Hepatocyte (in vitro differentiated cells): ENCODE measurements at places on chromosomes 7 and 10. TPM values are rescaled to one million over a fixed set of nuclear protein-coding genes. Genes with fewer than 3 reads are reported as not detected.

CYP3A7 gene
- 770 and 803 TPM in 2 replicates for total RNA-seq

GRCh38 chr7:151644554-151644953 is 124.9 kb upstream of the RHEB start:
- no peaks in the 10 kb centered on the region for H3K36me3 ChIP-seq
- H3K4me3 ChIP-seq: no peak overlapping the region
- no peaks in the 10 kb centered on the region for H3K27me3 ChIP-seq
- DNase-seq: no peak
- H3K4me1 ChIP-seq: no peaks in the 10 kb centered on the region
- H3K27ac ChIP-seq: no peak overlapping the region

GRCh38 chr10:121615435-121615793 is 17.2 kb upstream of the FGFR2 start:
- H3K27me3 ChIP-seq: no peaks in the 10 kb centered on the region
- no peak overlapping the region for H3K4me3 ChIP-seq
- peaks cover 27% of the 10 kb centered on the region for H3K4me1 ChIP-seq
- no peaks in the 10 kb centered on the region for H3K36me3 ChIP-seq
- DNase-seq: no peak

GRCh38 chr10:131822013-131822691 is 78.7 kb upstream of the PPP2R2D start:
- H3K27me3 ChIP-seq: peaks cover 3% of the 10 kb centered on the region
- H3K27ac ChIP-seq: no peak overlapping the region
- DNase-seq: no peak
- no peaks in the 10 kb centered on the region for H3K36me3 ChIP-seq

CALML3 gene
- not detected in 2 replicates for total RNA-seq

HOXA3 gene
- 0.83 and 3.0 TPM in 2 replicates for total RNA-seq

DNA sequence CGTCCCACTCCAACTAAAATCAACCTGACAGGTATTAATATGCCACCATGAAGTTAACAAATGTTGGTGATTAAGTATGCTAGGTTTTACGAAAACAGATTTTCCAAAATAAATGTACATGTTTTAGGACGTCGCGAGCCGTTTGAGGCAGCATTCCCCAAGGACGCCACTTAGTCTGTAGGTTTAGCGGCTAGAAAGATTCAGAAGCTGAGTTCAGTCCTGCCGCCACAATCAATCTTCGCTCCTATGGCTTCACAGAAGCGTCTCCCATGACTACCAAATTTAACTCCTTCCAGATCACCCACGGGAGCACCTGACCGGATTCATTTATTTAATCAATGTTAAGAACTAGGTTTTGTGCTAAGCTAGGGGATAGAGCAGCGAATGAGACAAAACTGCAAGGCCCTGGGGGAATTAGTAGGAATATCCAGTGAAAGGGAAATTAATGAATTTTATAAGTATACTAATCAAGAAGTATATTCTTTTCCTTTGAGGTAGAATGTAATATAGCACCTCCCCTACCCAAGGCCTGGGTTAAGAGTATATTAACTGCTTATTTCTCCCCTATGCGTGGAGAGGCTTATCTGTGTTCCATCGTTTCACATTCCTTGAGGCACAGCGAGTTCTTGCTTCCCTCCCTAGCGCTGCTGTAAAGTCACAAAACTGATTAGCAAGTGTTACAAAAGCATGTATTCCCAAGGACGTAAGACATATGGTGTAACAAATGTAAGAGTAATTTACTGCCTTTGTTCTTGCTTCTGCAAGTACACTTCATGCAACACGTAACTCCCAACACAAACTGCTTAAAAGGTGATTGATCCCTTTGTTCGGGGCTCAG is 994 bp upstream of the CYP51A1 start:
- peaks cover 6% of the 10 kb centered on the region for H3K4me1 ChIP-seq
- H3K27me3 ChIP-seq: no peaks in the 10 kb centered on the region
- H3K27ac ChIP-seq: peak overlapping the region; percentile 99
- H3K4me3 ChIP-seq: peak overlapping the region; percentile 70

GRCh38 chr10:131391936-131392335 is 80.4 kb upstream of the TCERG1L start:
- no peaks in the 10 kb centered on the region for H3K27me3 ChIP-seq
- no peak overlapping the region for H3K4me3 ChIP-seq
- no peaks in the 10 kb centered on the region for H3K36me3 ChIP-seq
- no peaks in the 10 kb centered on the region for H3K4me1 ChIP-seq
- H3K27ac ChIP-seq: no peak overlapping the region
